ENCODE measurements at places on chromosomes 11 and 22.
A peak's percentile ranks its signal among the peaks of the same experiment; 100 is the strongest.

DNA sequence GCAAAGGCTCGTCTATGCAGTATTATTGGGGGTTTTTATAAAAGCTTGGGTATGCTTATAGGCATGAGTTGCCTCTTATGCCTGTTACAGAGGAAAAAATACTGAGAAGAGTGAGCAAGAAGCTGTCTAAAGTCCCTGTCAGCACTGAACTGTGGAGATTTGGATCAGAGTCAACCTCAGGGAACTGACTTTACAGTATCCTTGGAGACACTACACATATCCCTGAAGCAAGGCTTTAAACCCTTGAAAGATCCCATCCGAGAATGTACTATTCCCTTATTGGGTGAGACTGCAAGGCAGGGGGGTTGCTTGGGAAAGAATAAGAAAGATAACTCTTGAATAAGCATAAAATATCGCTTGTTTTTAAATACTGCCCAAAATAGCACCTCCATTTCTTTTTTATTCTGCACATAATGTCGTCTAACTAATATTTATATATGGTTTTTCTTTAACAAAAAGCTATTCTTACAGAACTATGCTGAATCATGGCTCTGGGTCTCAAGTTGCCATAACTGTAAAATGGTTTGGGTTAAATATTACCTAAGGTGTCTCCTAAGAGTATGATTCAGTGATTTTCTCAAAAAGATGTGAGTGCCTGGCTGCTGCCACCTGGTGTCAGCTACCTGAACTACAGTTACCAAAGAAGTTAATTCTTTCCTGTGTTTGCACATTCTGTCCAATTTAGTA, 1062.8 kb downstream of the DLG2 start:
- DNase-seq, result no peak

- no peak for DNase-seq
These were observed 577 bp upstream of the DKK3 start for GRCh38 chr11:12008790-12009616.

GRCh38 chr11:104122011-104122635, 41.8 kb downstream of the PDGFD start:
- no peak for DNase-seq

DNA sequence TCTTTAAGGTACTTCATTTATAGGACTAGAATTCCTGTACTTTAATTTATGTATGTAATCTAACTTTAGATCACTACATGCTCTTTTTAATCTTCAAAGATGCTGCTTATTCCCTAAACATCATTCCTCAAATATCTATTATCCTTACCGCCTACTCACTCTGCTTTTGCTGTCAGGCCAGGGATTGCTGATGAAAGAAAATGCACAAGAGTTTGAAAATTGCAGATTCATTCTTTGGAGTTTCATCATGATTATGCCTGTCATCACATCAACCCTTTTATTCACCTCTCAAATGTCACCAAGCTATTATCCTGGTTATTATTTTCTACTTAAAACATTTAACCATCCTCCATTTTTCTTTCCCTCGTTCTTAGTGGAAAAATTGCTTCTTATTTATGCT, 802.7 kb downstream of the METTL15 start:
- no peak for DNase-seq

GRCh38 chr11:44303401-44303938, 6.5 kb downstream of the ALX4 start:
- DNase-seq, result no peak

DNA sequence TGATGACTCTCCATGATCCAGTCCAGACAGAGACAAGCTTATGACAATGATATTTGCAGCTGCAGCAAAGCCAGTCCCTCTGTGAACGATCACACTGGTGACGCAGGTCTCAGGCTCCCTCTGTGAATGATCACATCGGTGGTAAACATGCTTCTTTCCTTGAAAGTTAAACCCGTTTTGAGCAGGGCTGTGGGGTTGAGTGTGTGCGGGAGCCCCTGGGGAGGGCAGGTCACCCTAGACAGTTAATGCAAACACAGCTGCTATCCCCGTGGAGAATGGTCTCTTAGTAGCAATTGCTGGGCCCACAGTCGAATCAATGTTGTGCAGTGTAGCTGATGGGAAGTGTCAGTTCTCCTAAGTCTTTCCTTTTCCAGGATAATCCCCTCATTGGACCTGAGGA, 71.0 kb upstream of the KIRREL3 start:
- DNase-seq, result no peak

- DNase-seq, result no peak
These were observed 177.5 kb downstream of the MYO18B start for GRCh38 chr22:25919452-25919851.

DNA sequence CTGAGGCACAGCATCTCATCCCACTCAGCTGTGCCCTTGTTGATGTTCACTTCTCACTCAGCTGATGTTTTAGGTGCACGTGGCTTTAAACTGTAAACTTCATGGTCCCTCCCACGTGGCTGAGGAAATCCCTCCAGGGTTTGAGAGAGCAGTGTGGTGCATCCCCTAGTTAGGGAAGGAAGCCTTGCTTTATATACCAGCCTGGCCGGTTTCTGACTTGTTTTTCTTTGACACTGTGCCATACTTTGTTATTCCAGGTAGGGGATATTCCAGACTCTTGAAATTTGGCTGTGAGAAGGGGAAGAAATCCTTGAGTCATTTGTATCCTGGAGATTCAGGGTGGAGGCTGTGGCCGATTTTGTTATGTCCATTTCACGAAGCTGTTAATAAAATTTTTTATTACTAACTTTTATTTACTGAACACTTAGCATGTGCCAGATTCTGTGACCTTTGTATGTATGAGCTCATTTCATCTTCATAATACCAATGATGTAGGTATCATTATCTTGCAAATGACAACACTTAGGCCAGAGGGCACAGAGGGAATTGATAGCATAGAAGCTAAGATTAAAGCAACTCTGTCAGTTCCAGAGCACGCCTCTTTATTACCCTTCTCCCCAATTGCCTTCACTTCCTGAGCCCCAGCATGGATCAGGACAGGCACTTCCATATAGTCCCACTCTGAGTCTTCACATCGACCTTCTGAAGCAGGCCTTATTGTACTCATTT, 116.6 kb downstream of the NAV2 start:
- no peak for DNase-seq

DNA sequence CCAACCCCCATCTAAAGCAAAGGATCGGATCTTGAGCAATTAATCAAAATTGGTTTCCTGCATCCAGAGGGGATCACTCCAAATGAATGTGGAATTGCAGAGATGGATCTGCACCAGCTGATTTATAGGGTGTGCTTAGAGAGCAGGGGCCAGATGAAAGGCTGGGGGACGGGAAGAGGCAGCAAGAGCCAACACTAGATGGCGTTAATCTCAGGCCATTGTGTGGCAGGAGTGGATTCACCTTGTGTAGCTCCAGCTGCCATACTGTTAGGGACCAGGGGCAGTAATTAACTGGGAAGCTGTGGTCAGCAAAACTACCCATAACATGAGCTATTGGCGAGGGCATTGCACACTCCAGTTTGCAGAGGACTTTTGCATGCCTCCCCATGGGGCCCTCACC, 35.6 kb downstream of the SERPINH1 start:
- no peak for DNase-seq

DNA sequence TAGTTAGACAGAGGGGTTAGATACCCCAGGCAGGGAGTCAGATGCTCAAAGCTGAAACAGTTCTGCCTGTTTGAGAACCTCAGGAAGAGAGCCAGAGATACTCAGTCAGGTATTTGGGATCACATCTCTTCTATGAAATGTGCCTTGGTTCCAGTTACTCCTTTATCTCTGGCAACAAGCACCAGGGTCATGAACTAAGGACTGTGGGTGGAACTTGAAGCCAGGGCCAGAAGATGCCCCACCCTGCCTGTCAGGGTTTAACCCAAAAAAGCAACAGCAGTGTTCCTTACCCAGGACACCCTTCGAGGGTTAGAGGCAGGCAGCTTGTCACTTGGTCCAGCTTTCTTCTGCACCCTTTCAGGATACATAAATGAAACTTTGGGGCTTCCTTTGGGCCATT, 15.0 kb upstream of the WT1 start:
- no peak for DNase-seq

GRCh38 chr22:33757802-33758483, 162.3 kb downstream of the LARGE1 start:
- no peak for DNase-seq

GRCh38 chr22:43399980-43400358, 11.8 kb upstream of the MPPED1 start:
- no peak for DNase-seq

DNA sequence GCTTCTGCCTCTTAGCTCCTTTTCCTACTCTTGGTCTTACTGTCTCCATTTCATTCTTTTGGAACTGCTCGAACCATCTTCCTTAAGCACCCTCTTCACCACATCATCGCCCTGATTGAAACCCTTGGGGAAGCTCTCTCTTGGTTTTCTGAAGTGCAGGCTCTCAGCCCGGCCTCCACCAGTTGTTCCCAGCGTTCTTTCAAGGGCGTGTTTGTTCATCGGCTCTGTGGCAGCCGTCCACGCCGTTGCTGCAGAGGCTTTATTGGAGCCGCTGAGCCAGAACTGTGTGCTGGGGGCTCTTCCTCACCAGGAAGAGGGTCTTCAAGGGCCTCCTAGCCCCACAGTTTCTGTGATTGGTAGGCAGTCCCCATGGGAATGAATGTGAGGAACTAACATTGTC, 214.1 kb downstream of the TBC1D22A start:
- no peak for DNase-seq

DNA sequence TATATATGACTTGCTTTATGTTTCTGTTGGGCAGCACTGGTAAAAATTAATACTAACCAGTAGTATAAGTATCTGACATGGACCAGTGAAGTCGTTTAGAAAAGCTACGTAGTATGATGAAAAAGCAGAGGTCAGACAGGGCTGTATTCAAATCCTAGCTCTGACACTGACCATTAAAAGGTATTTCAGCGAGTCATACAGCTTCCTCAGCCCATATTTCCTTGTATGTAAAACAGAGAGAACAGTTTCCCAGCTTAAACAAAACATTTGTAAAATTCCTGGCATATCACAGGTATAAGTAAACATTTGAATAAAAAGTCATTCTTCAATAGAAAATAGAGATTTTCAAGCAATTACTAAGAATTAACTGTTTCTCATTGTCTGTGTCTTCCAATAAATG, 4.2 kb downstream of the NOX4 start:
- DNase-seq, result no peak

GRCh38 chr11:32428665-32429303, 6.6 kb downstream of the WT1 start:
- DNase-seq, result no peak

DNA sequence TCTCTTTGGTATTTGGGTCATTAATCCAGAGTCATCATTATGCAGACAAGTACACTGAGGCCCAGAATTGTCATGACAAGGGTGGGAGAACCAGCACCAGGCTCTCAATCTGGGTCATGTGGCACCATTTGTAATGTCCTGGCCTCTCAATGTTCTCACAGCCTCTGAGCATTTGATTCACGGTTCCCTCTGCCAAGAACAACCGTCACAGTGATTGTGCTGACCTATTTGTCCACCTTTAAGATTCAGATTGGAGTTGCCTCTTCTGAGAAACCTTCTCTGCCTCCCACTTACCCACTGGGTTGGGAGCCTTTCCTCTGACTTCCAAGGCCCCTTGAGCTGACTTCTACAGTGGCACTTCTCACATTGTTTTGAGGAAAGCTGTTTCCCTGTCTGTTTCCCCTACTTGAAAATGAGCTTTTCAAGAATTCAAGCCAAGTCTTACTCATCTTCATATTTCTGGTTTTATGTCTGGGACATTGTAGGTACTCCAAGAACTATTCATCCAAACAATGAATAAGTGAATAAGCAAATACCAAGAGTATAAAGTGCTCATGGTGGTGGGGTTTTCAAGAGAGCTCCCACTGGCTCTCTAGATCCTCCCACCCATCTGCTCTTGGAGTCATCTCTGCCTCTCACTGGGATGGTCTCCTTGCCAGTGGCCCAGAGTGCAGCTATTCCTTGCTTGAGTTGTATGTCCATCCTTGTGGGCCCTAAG, 126.4 kb upstream of the E2F8 start:
- DNase-seq, result no peak

- DNase-seq, result peak; percentile 76
These were observed 1.1 kb downstream of the CDC42EP1 start for GRCh38 chr22:37561212-37562048.

DNA sequence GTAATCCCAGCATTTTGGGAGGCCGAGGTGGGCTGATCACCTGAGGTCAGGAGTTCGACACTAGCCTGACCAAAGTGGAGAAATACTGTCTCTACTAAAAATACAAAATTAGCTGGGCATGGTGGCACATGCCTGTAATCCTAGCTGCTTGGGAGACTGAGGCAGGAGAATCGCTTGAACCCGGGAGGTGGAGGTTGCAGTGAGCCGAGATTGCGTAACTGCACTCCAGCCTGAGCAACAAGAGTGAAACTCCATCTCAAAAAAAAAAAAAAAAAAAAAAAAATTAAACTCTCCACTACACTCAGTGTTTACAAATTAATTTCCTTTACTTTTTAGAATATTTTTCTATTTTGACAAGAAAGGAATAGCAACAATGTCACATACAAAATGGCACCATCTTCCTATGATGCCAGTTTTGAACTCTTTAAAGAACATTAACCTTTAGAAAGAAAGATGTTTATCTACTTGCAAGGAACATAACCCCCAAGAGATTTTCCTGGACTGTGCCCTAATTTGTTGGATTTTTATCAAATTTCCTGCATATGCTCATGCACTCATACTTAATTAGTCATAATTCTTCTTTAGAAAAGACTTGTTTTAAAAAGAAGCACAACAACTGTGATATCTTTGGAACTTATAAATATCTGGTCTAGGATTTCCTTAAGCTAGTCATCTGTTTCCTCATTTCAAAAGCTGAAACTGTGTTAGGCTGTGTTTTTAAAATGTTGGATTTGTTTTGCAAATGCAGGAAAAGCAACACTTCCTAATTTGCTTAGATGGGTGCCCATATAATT, 22.6 kb upstream of the HIPK3 start:
- no peak for DNase-seq

DNA sequence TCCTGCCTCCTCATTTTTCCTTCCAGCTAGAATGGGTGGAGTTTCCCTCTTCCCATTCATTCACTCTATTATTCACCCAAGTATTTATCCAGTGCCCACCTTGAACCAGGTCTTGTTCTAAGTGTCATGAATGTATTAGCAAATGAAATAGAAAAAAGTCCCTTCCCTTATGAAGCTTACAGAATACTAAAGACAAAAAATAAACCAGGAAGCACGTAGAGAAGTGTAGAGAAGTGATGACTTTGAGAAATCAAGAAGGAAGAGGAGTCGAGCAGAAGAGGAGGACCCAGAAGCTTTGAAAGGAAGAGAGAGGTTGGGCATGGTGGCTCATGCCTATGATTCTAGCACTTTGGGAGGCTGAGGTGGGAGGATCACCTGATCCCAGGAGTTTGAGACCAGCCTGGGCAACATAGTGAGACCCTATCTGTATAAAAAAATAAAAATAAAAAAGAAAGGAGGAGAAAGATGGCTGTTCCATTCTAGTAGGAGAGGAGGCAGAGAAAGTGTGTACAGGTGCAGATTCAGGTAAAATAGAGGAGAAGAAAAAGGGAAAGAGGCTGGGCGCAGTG, 17.1 kb upstream of the SYVN1 start:
- DNase-seq, result no peak

DNA sequence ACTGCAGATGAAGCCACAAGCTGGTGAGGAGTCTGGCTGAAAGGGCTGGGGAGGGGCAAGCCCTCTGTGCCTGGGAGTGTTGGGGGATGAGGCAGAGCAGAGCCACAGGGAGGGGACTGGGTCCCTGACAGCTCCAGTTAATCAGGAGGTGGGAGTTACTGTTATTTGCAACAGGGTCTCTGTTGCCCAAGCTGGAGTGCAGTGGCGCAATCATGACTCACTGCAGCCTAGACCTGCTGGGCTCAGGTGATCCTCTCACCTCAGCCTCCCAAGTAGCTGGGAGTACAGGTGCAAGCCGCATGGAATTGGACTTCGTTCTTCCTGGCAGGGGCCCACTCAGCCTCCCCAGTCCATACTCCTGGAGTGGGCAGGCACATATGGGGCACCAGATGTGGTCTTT, 7.7 kb downstream of the SCN2B start:
- no peak for DNase-seq

Data from stimulated activated CD4-positive, alpha-beta T cell treated with anti-CD3 and anti-CD28 coated beads, Interleukin-15, amount 100 ng/mL, for 1 hour (primary cell).